Hematopoietic multipotent progenitor cell treated with erythropoietin and hydrocortisone succinate and interleukin-3 and kit ligand, for 15 days (in vitro differentiated cells): ENCODE measurements at places on chromosomes 7 and 10.

DNA sequence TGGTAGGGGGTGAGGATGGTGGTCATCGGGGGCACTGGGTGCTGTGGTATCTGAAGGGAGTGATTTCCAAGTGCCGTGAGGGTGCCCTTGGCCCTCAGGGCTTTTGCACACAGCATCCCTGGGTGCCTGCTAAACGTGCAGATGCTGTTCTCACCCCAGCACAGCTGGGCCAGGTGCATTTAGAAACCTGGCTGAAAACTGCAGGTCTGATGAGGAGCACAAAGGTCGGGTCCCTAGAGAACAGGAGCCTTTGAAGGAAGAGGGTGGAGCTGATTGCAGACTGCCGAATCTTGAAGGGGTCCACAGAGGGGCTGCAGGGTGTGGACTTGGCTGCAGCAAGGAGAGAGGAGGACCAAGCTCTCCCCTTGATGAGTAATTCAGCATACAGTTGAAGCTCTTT lies 32.0 kb downstream of the ZMIZ1 start:
- DNase-seq: no peak

GRCh38 chr7:138917771-138918170 lies 63.4 kb downstream of the KIAA1549 start:
- DNase-seq: no peak

GRCh38 chr10:20146004-20146403 lies 329.8 kb downstream of the PLXDC2 start:
- DNase-seq: no peak

DNA sequence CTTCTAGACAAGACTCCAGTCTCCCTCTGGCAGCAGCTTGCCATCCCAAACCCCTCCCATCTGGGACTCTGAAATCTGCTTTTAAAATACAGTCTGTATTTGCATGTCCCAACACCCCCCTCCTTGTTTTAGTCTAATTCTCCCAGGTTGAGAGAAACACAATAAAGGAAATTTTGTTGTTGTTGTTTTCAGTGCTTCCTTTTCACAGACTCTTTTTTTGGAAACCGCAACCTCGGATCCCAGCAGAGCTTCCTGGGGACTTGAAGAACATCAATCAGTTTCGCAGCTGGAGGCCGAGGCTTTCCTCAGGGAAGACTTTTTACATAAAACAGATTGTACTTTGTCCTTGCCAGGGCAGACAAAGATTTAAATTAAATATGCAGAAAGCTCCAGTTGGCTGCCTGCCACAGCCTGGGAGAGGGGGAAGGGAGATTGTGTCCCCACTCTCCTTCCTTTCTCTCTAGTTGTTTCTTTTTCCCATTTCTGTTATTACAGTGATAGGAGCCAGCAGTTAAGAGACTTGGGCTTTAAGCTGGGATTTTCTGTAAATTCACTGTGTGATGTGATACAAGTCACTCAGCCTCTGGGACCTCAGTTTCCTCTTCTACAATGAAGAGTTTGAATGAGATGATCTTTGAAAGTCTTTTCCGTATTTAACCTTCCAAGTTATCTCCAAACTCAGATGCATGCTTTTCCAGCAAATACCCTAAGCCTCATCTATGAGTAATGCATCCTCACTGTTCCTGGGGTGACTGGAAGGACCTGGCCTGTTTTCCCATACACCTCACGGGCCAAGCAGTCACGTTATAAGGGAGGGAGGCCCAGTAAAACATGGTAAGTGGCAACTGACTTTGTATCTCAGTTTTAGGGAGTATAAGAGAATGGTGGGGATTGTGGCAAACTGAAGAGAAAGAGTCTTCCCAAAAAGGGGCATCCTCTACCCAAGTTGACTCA lies 192.3 kb downstream of the REEP3 start:
- no peak for DNase-seq

DNA sequence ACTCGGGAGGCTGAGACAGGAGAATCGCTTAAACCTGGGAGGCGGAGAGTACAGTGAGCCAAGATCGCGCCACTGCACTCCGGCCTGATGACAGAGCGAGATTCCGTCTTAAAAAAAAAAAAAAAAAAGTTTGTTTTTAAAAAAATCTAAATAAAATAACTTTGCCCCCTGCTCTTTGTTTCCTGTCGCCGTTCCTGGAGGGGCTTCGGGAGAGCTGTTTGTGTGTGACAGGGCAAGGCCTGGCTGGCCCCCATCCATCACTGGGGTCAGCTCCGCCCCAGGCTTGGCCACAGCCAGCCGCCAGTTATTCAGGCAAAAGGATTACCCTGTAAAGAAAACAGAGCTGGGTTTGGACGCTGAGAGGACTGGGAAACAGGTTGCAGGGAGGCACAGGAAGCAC lies 16.4 kb downstream of the LEP start:
- DNase-seq: no peak

GRCh38 chr10:47035819-47036337 lies 124.7 kb downstream of the PTPN20 start:
- no peak for DNase-seq

DNA sequence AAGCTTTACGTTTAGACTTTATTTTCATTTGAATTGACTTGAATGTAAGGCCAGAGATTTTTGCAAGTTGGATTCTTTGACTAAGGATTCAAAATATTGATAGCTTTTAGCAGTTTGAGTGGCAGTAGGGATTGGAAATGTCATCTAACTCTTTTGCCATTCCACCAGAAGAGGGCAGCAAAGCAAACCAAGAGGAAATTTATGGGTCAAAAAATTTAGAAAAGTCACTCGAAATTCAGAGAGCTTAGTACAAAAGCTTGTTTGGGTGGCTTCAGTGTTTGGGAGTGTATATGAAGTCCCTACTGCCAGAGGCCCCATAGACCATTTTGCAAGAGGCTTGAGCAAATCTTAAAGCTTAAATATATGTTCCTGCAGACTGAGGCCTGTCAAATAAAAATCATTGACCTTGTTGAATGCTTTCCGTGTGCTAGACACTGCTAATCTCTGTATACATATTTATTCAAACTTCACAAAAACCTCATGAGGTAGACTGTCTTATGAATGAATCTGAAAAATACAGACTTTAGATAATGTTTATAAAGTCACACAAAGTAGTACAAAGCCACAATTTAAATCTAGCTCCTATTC lies 44.6 kb upstream of the RSBN1L start:
- peak; percentile 67 for DNase-seq

GRCh38 chr7:121530227-121531174 lies 134.4 kb upstream of the FAM3C start:
- no peak for DNase-seq
